ENCODE measurements at places on chromosomes 1 and 21. TPM values are rescaled to one million over a fixed set of nuclear protein-coding genes. Genes with fewer than 3 reads are reported as not detected.

The FNDC10 gene
- 3.3 TPM for total RNA-seq

GRCh38 chr1:93663208-93663614, 18.4 kb downstream of the BCAR3 start:
- no peak for DNase-seq

The TPTE gene
- total RNA-seq, result not detected

The KLF17 gene
- total RNA-seq, result 0.19 TPM

DNA sequence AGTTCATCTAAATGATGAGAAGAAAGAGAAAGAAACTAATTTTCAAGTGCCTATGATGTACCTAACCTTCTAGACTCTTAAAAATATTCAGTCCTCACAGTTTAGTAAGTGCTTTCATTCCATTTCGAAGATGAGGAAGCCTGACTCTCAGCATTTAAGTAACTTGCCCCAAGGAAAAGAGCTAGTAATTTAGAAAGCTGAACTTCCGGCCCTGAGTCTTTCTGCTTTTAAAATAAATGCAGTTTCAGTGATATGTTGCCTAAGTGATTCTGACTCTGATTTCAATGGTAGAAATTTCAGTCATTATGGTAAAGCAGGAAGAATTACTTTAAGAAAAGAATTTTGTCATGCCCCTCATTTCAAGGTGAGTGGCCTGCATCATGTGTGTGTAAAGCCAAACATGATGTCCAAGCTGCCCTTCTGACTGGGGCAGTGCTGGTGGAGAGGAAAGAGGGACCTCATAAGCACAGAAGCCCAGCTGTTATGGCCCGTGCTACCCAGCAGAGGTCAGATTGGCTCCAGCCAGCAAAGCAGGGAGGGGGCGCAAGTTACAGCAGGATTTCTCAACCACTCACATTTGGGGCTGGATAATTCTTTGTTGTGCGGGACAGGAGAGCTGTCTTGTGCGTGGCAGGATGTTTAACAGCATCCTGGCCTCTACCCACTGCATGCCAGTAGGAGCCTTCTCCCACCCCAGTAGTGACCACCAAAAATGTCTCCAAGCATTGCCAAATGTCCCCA, 10.7 kb downstream of the ATP1A4 start:
- peak; percentile 33 for DNase-seq

DNA sequence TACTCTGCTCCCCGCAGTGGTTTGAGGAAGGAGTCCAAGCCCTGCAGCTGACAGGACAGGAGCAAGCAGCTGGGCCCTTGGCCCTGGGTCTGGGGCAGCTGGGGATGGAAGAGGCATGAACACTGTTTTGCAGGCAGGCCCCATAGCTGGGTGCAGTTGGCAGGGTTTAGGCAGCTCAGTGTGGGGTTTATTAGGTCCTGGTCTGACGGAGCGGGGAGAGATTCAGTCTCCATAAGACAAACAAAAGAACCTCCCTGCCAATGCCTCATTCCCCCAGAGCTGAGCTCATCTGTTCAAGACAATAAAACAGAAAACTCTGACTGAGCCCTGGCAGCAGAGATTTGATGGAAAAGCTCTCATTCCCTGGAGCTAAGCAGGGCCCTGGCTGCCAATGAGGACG, 37.3 kb downstream of the OLFML2B start:
- DNase-seq, result no peak

The GJA8 gene
- not detected for total RNA-seq

DNA sequence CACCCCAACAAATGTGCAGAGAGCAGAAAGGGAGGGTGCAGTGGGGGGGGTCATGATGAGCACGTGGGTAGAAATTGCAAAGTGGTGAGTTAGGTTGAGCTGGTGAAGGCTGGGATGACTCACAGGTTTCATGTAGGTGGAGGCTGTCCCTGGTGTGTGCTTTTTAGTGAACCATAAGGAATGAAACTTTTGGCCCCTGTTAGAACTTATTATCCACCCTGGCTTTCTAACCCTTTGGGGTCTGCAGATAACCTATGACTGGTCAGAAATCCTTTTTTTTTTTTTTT, 46.9 kb downstream of the DOP1B start:
- DNase-seq, result peak; percentile 82

GRCh38 chr1:111241797-111242196, 14.3 kb downstream of the CHI3L2 start:
- no peak for DNase-seq

- DNase-seq, result peak; percentile 54
These were observed 48.3 kb upstream of the NADK start for GRCh38 chr1:1826356-1827088.

The PLA2G4A gene
- total RNA-seq, result not detected

The OR2W3 gene
- not detected for total RNA-seq

The FMO2 gene
- not detected for total RNA-seq

The TRIM67 gene
- total RNA-seq, result not detected

- peak; percentile 78 for DNase-seq
These were observed 825 bp downstream of the DCAF8 start for GRCh38 chr1:160261556-160261892.

DNA sequence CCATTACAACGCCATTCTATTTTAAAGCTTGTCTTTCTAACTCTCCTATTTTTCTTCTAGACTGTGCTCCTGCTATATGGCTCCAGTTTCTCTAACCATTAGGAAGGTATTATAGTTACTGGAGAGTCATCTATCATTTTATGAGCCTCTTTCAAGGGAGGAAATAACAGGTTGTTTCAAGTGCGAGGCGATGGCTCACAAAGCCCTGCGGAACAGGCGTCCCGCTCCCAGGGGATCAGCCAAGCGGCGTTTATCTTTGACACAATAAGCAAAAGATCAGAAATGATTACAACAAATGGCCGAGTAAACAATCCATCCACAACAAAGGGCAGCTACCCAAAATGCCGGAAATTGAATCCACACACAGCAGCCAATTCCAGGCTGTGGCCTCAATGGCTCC, 249.5 kb upstream of the POU3F1 start:
- no peak for DNase-seq

The MFN2 gene
- 71.7 TPM for total RNA-seq

- peak; percentile 83 for DNase-seq
These were observed 89.5 kb downstream of the SCMH1 start for GRCh38 chr1:41152622-41153044.

Measured in LHCN-M2 (cell line).